ENCODE measurements at places on chromosomes 11 and 22.

DNA sequence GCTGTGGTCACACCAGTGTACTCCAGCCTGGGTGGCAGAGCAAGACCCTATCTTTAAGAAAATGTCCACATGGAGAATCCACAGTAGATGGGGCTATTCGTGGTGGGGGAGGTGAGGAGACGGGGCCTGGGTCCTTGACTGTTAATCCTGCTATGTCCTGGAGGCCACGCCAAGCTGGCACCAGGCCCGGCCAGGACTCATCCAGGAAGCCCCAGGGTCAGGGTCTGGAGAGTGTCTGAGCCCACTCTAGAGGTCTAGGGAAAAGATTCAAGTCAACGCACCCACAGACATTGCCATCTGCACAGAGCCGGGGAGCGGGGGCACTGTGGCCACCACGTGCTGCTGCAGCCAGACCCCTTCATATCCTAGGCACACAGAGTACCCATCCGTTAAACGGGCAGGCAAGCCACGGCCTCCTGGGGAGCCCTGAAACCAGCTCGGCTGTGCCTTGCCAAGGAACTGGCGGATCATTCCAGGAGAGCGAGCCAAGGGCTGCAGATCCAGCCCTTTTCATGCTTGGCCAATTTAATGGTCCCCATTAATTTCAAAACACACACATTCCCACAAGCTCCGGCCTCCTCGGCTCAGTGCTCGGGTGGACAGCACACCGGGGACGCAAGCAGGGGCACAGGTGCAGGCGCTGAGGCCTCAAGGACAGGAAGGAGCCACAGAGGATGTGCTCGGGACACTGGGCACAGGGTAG, 24.7 kb downstream of the MACROD1 start:
- no peak for DNase-seq
- H3K36me3 ChIP-seq, result no peaks in the 10 kb centered on the region
- no peaks in the 10 kb centered on the region for H3K27me3 ChIP-seq
- H3K27ac ChIP-seq, result no peak overlapping the region

DNA sequence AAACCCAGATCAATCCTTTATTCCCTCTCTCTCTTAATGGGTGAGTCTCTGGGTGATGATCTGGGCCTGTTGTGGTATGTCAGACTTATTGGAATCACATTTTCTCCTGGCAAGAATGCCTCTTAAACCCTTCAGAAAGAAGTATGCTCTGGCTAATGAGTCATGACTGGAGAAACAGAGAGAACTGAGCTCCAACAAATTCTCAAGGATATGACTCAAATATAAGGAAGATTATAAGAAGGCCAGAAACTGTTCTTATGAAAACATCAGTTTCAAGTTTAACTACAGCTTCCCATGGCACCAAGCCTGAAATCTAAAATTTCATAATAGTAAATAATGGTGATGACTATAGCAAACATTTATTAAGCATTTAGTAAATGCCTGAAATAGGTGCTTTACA, 83.9 kb downstream of the OR5AK2 start:
- no peak overlapping the region for H3K27ac ChIP-seq
- H3K4me1 ChIP-seq, result no peaks in the 10 kb centered on the region
- H3K36me3 ChIP-seq, result no peaks in the 10 kb centered on the region
- no peak overlapping the region for H3K4me3 ChIP-seq
- no peaks in the 10 kb centered on the region for H3K27me3 ChIP-seq
- no peak for DNase-seq

GRCh38 chr11:9974375-9974774, 310.5 kb downstream of the SWAP70 start:
- no peak overlapping the region for H3K27ac ChIP-seq
- no peaks in the 10 kb centered on the region for H3K36me3 ChIP-seq
- no peaks in the 10 kb centered on the region for H3K4me1 ChIP-seq
- DNase-seq, result no peak
- no peaks in the 10 kb centered on the region for H3K27me3 ChIP-seq

- H3K4me1 ChIP-seq, result peaks cover 32% of the 10 kb centered on the region
- no peak for DNase-seq
- no peaks in the 10 kb centered on the region for H3K27me3 ChIP-seq
- H3K36me3 ChIP-seq, result no peaks in the 10 kb centered on the region
- H3K27ac ChIP-seq, result no peak overlapping the region
Measured at GRCh38 chr11:123072332-123072761, 10.4 kb upstream of the HSPA8 start.

DNA sequence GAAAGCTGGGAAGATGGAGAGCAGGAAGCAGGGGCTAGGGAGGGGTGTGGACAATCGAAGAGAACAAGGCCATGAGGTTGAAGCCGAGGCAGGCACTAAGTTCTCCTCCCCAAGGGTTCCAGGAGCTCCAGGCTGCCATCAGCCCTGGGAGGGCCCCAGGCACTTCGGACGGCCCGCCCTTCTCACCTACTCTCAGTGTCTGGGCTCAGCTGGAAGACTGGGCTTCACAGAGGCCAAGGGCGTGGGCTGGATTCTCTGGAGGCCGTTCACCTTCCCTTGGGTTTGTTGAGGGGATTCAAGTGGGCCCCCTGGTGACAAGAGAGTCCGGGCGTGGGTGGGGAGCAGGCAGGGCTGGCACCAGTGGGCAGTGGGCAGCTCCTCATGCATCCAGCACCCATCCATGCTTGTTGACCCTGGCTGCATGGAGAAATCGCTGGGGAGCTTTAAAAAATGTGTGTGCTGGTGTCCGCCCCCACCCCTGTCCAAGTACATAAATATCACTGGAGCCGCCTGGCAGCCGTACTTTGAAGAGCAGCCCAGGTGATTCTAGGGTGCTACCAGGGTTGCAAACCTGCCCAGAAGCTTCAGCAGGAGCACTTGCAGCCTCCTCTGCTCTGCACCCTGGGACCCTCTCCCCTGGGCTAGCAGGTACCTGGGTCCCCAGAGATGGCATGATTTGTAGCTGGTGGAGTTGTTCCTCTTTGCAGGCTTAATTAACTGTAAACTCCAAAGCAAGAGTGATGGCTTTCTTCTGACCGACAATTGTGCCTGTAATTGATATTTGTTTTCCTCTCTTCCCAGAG, 74.3 kb downstream of the RTL6 start:
- no peaks in the 10 kb centered on the region for H3K27me3 ChIP-seq
- H3K4me3 ChIP-seq, result no peak overlapping the region
- no peak for DNase-seq
- no peak overlapping the region for H3K27ac ChIP-seq
- H3K4me1 ChIP-seq, result no peaks in the 10 kb centered on the region

DNA sequence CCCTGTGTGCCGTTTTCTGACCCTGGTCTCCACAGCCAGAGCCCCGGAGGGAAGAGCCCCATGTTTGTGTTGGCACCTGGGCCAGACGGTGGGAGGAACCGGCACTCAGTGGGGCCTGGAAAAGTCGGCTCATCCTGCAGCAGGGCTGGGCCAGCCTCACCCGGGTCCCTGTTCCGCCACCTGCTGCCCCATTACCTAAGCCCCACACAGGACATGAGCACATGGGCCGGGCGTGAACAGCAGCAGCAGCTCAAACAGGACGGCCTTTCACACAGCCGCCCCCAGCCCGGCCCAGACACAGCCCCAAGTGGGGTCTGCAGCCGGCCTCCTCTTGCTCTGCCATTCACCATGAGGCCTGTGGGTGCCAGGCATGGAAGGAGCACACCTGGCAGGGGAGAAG, 302.4 kb downstream of the MN1 start:
- H3K4me1 ChIP-seq, result no peaks in the 10 kb centered on the region
- no peak overlapping the region for H3K27ac ChIP-seq
- no peak overlapping the region for H3K4me3 ChIP-seq
- no peaks in the 10 kb centered on the region for H3K36me3 ChIP-seq

DNA sequence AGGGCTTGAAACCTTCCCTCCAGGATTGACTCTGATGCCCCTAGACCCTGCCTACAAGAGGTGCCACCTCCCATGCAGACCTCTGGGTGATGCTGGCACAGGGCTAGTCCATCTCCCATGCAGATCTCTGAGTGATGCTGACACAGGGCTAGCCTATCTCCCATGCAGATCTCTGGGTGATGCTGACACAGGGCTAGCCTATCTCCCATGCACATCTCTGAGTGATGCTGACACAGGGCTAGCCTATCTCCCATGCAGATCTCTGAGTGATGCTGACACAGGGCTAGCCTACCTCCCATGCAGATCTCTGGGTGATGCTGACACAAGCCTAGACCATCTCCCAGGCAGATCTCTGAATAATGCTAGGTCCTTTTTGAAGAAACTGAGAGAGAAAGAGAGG, 321.7 kb downstream of the NTM start:
- no peak overlapping the region for H3K27ac ChIP-seq
- peaks cover 9% of the 10 kb centered on the region for H3K4me1 ChIP-seq
- H3K27me3 ChIP-seq, result peaks cover 8% of the 10 kb centered on the region
- no peaks in the 10 kb centered on the region for H3K36me3 ChIP-seq
- DNase-seq, result no peak

Data from DND-41 (cell line).